Amygdala (tissue), 56 donors: ENCODE measurements at places on chromosomes 7 and 10.

GRCh38 chr7:155874010-155874409, 61.7 kb upstream of the SHH start:
- DNase-seq: no peak

DNA sequence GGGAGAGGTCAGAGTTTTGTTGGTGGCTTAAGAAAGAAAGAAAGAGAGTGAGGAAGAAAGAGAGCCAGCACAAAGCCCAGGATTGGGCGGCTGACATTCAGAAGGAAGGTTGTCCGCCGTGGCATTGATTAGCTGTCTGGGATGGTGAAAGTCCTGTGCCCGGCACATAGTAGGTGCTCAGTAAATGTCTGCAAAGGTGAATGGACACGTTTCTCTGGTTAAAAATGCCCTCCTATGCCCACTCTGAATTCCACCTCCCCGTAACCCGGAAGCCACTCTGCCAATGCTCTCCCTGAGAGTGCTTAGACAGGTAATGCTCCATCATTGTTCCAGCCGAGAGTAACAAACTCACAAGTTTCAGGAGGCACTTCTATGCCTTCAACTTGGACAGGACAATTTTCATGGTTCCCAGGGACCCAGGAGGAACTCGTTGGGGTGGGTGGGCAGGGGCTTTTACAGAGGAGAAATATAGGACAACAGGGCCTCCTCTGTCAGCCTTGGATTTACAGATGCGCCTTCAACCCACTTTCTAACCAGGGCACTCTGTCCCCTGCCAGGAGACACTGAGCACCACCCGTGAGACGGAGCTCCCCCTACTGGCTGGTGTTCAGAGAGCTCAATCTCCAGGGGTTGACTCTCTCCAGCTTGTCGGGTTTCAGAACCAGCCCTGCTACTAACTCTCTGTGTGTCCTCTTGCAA, 411.5 kb upstream of the ZMIZ1 start:
- DNase-seq: peak; percentile 7

- no peak for DNase-seq
Observed at GRCh38 chr7:81128011-81128410, 209.2 kb upstream of the SEMA3C start.

DNA sequence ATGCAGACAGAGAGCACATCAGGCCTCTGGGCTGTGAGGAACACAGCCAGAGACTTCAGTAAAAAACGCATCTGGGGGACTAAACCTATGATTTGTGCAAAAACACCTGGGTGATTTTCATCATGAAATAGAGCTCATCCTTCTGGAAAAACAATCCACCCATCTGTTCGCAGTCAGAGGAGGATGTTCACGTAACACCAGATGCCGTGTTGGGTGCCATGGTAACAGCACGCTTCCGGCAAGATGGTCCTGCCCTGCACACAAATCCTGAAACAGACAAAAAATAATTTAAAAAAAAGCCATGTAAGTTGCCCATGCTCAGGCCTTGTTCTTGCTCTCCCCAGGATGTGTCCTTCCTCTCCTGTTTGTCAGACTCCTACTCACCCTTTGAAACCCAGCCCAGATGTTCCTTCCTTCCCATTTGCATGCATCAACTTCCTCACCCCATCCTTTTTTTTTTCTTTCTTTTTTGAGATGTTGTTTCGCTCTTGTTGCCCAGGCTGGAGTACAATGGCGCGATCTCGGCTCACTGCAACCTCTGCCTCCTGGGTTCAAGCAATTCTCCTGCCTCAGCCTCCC, 28.3 kb upstream of the GNA12 start:
- DNase-seq: no peak

- no peak for DNase-seq
Observed at GRCh38 chr10:70053841-70054288, 1.2 kb downstream of the MACROH2A2 start.

- no peak for DNase-seq
Observed at GRCh38 chr7:143038635-143039034, 11.7 kb upstream of the OR9A2 start.

GRCh38 chr10:126179637-126180036, 208.6 kb downstream of the ADAM12 start:
- DNase-seq: no peak
